ENCODE measurements at places on chromosomes 13 and 19.
A peak's percentile ranks its signal among the peaks of the same experiment; 100 is the strongest.

- DNase-seq: no peak
These were observed 176.9 kb downstream of the SHISA2 start for GRCh38 chr13:25874907-25875306.

DNA sequence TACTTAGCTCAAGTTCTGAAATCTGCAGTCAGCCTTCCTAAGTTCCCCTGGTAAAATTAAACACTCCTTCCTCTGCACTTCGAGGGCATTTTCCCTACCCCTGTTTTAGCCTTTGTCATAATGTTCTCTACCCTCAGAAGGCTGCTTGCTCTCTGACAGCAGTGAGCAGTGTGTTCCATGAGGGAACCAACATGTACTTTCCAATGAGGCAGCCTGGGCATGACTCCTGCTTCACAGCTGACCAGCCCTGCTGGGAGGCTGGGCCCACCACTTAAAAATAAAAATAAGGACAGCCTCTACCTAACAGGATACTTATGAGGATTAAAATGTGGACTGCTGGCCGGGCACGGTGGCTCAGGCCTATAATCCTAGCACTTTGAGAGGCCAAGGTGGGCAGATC is 26.4 kb downstream of the RUBCNL start:
- DNase-seq: no peak

GRCh38 chr19:10568062-10568825 is 535 bp downstream of the CDKN2D start:
- DNase-seq: no peak

DNA sequence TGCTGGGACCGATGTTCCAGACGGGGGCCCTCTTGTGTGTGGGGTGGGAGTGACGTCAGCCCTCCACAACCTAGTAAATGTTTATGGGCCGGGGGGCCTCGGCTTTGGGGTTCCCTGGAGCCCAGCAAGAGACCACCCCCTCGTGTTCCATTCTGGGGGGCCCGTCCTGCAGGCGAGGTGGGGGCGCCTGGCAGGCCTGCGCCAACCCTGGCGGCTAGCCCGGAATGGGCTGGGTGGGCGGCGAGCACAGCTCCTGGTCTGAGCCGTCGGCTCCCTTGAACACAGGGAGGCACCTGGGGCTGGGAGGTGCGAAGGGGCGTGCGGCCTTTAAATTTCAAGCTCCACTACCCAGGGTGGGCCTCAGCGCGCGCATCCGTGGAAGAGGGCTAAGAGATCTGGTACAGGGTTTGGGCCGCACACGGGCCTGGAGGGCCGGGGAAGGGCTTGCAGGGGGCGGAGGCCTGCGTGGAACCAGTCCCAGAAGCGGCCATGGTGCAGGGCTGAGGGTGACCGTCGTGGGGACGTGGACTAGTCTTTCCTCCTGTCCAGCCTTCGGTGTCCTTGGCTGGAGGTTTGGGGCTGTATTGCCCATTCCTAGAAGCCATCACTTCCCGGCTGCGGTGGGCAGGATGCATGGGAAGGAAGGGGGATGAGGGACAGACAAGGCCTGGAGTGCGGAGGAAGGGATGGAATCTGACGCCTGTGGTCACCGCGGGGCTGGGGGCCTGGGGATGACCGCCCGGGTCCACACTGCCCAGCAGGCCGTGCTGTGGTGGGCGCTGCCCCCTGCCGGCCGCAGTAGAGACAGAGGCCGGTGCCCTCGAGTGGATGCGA is 11.4 kb downstream of the NDUFA11 start:
- no peak for DNase-seq

DNA sequence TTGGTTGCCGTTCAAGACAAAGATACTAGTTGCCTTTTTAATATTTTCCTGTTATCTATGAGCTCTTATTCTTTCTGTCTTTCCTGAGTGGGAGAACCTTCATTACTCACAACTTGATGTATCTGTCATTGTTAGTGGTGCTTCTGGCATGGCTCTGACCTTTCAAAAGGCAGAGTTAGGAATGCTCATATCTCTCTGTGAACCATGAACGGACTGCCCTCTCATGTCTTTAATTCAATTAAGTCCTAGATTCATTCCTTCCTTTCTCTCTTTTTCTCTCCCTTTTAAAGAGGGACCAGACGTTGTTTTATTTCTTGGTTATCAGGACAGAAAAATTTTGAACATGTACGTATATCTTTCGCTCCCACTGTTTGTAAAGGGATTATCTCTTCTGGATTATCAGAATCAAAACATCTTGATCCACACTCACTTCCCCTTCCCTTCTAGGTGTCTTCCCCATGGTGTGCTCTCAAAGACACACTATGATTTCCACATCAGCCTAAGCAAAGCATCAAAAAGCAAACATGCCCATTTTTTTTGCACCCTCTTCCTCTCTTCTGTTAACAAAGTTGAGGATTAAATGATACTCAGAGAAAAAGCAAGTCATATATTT is 90.3 kb downstream of the LRCH1 start:
- no peak for DNase-seq

DNA sequence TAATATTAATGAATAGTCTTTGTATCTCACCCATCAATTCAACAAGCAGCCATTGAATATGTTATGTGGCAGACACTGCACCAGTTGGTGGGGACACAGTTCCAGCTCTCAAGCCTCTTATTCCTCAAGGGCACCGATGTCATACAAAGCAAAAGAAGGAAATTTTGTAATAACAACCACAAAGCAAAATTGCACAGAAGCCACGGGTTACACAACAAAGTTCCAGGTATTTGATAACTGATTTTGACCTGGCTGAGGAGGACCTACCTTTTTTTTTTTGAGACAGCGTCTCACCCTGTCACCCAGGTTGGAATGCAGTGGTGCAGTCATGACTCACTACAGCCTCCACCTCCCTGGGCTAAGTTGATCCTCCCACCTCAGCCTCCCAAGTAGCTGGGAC is 266.7 kb downstream of the FOXO1 start:
- DNase-seq: no peak

- no peak for DNase-seq
These were observed 1.9 kb downstream of the RAB11B start for GRCh38 chr19:8392017-8392591.

DNA sequence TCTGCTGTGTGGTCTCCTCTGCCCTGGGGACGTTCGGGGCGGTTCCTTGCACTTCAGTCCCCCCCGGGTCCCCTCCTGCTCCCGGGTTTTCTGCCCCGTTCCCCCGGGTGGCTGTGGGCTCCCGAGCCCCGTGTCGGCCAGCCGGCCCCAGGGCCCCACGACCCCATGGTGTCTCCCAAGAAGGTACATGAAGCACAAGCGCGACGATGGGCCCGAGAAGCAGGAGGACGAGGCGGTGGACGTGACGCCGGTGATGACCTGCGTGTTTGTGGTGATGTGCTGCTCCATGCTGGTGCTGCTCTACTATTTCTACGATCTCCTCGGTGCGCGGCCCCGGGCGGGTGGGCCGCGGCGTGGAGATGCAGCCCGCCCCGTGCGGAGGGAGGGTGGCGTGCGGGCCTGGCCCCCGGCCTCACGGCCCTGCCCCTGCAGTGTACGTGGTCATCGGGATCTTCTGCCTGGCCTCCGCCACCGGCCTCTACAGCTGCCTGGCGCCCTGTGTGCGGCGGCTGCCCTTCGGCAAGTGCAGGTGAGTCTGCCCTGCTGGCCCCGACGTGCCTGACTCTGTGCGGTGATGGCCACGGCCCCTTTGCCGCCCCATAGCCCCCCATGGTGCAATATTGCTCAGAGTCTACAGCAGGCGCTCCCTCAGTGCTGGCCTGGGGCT is 11.3 kb downstream of the SPPL2B start:
- no peak for DNase-seq

- peak; percentile 58 for DNase-seq
These were observed 14.1 kb downstream of the ZNF444 start for GRCh38 chr19:56155124-56155687.

- DNase-seq: no peak
These were observed 127.4 kb downstream of the MAB21L1 start for GRCh38 chr13:35349052-35349451.

DNA sequence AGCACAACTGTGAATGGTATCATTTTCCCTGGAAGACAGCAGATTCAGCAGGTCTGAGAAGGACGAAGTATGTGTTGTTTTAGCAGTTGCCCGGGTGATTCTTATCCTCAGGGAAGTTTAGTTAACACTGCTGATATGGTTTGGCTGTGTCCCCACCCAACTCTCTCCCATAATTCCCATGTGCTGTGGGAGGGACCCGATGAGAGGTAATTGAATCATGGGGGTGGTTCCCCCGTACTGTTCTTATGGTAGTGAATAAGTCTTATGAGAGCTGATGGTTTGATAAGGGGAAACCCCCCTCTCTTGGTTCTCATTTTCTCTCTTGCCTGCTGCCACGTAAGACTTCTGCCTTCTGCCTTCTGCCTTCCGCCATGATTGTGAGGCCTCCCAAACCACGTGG is 81.0 kb upstream of the UBAC2 start:
- DNase-seq: no peak

DNA sequence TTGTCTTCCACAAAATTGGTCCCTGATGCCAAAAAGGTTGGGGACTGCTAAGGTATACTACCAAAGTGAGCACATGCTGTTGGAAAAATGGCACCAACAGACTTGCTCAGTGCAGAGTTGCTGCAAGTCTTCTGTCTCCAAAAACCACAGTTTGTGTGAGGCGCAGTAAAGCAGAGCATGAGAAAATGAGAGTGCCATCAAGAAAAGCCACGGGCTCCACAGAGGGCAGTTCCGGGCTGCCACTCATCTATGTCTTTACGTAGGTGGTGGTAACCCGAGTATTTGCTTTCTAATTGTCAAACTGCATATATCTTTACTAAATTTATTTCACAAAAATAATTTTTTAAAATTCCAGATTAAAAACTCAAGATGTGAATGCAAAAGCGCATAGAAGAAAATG is 123.8 kb downstream of the RNF17 start:
- DNase-seq: no peak

DNA sequence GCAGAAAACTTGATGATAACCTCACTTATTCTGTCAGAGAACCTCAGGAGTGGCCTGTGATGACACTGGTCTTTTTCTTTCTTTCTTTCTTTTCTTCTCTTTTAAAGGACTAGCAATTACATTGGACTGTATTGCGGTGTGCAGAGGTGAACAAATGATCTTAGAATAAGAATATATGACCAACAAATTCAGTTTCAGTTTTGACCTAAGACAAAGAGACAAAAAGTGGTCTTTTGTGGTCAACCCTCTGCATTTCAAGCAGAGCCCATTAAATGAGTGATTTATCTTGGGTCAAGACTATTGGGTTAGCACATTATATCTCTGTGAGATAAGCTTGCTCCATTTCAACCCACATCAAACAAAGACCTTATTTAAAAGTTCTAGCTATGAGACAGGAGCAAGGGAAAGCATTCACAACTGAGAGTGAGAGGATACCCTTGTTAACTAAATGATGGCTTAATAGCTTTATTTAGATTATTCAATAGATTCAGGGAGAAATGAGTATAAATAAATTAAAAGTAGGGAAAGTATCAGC is 644.4 kb downstream of the PCDH9 start:
- no peak for DNase-seq

- DNase-seq: no peak
These were observed 8.7 kb downstream of the ATP12A start for GRCh38 chr13:24688950-24689349.

Data from D721Med (cell line).